ENCODE measurements at places on chromosomes 12 and 14. TPM values are rescaled to one million over a fixed set of nuclear protein-coding genes. Genes with fewer than 3 reads are reported as not detected.

Gene RAB35
- 64.6 TPM for total RNA-seq

Gene SCN8A
- 1.6 TPM for total RNA-seq

Gene DACT1
- total RNA-seq = 1.1 TPM

Gene RHOJ
- not detected for total RNA-seq

Gene CALCOCO1
- total RNA-seq = 23.8 TPM

Gene TAS2R13
- 1.1 TPM for total RNA-seq

Gene CD4
- total RNA-seq = 1.6 TPM

Measured in activated CD8-positive, alpha-beta T cell treated with anti-CD3 and anti-CD28 coated beads, Interleukin-2, amount 10 ng/mL, durations not matched to agents 7 days and 5 days (primary cell).